Lower leg skin (tissue), 4 donors: ENCODE measurements at places on chromosomes 12 and 14.

- DNase-seq, result no peak
These were observed 118.3 kb downstream of the CCER1 start for GRCh38 chr12:90836689-90837088.

- no peak for DNase-seq
These were observed 15.3 kb downstream of the TNFRSF1A start for GRCh38 chr12:6326316-6327228.

- DNase-seq, result no peak
These were observed 21.0 kb downstream of the FGD4 start for GRCh38 chr12:32420356-32420755.

DNA sequence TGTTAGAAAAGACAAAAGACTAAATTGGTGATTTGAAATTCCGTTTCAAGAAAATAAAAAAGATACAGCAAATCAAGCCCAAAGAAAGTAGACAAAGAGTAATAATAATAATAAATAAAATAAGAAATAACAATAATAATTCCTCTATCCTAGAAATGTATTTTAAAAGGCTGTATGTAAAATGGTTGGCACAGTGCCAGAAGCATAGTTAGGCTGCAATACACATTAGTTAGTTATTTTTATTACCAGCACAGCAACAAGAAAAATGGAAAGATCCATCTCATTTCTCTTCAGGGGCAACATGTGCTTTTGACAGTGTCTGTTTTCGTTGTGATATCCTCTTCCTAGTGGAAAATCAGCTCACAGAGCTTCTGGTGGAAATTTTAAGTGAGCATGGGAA is 174.1 kb upstream of the TMTC1 start:
- no peak for DNase-seq

DNA sequence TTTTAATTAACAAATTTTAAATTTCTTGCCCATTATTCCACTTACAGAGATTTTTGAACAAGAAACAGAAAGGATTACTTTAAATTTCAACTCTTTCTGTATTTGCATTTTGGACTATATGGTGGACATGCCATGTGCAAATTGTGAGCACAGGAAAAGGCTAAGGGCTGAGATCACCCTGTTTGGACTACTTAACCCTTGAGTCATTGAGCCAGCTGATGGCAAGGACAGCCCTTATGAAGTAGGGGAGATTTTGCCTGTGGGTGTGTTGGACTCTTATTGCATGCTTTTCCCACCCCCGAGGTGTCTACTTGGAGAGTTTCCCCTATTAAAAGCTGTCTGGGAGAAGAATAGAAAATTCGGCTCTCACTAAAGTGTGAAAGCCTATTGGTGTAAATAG is 17.2 kb downstream of the DERA start:
- no peak for DNase-seq

- DNase-seq, result no peak
These were observed 19.0 kb upstream of the TIGAR start for GRCh38 chr12:4301932-4302501.

- DNase-seq, result no peak
These were observed 223.1 kb upstream of the FOXN3 start for GRCh38 chr14:89640141-89640540.

DNA sequence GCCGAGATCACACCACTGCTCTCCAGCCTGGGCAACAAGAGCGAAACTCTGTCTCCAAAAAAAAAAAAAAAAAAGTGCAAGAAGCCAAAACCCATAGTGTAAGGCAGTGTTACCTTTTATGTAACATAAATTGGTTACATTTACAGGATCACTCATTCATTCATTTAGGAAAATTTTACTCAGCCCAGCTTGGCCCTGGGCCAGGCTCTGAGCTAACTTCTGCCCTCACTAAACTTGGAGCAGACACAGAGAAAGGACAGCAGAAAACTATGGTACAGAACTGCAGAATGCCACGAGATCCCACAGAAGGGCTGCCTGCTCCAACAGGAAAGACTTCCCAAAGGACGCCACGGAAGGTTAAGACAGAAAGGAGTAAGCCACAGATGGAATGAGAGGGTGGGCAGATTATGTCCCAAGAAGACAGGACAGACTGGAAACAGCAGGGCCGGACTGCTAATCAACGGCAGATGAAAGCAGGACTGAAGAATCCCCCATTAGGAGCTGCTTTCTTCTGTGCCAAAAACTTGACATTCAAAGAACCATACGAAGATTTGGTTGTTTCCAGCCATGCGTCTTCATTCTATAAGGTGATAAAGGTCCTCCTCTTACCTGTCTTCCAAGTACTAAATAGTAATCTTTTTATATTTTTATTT is 18.9 kb downstream of the PPP1R13B start:
- DNase-seq, result no peak

DNA sequence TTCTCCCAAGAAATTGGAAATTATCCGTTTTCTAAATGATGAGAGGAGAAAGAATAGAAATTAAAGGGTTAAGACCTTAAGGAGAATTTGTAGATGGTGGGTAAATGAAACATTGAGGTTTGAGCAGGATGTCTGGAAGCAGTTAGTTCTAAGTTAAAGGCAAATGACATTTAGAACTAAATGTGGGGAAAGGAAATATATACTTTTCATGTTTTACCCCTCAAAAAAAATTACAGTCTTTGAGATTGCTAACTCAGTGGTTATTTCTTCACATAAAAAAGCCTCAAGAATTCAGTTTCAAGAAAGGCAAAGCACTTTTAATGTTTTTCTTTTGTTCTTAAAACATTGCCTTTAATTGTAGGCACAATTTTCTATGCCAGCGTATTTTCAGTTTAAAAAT is 114.0 kb downstream of the PLEKHA5 start:
- no peak for DNase-seq
